Fibroblast of mammary gland (primary cell): ENCODE measurements at places on chromosomes 3 and 15.

GRCh38 chr15:48373821-48374451 lies 42.7 kb downstream of the DUT start:
- DNase-seq = peak; percentile 91

GRCh38 chr3:81758275-81758674 lies 3.2 kb downstream of the GBE1 start:
- DNase-seq = peak; percentile 93

DNA sequence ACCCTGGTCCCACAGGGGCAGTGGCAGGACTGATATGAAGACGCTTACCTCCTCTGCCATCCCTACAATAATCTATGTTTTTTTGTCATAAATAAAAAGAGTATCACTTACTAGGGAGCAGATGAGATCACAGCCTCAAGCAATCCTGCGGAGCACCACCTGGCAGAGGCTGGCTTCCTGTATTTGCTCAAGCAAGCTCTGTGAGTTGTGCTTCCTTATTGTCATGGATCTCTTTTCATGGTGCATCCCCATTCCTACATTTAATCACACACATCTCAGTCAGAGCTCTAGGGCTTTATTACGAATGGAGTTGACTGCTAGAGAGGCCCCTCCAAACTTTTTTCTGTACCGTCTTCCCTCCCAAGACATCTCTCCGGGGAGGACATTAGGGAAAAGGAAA lies 186.0 kb downstream of the UBE2E2 start:
- no peak for DNase-seq

- no peak for DNase-seq
These were observed 29.4 kb downstream of the ITGA11 start for GRCh38 chr15:68402432-68403160.
